ENCODE measurements at places on chromosomes 4 and X.

DNA sequence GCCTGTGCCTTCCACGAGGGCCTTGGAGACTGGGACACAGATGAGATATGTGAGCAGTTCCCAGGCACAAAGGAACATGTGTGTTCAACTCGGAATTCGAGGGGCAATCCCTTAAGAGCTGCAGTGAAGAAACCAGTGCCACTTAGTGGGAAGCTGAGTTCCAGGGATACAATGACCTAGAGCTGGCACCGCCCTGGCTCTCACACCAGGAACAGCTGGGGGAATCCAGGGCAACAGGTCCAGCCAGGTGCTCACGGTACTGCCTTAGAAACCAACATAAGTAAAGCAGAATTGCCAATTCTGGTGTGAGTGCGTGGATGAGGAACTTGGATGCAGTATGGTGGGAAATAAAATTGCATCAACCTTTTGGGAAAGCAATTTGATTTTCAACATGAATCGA is 122.9 kb downstream of the AFAP1 start:
- no peak for DNase-seq

DNA sequence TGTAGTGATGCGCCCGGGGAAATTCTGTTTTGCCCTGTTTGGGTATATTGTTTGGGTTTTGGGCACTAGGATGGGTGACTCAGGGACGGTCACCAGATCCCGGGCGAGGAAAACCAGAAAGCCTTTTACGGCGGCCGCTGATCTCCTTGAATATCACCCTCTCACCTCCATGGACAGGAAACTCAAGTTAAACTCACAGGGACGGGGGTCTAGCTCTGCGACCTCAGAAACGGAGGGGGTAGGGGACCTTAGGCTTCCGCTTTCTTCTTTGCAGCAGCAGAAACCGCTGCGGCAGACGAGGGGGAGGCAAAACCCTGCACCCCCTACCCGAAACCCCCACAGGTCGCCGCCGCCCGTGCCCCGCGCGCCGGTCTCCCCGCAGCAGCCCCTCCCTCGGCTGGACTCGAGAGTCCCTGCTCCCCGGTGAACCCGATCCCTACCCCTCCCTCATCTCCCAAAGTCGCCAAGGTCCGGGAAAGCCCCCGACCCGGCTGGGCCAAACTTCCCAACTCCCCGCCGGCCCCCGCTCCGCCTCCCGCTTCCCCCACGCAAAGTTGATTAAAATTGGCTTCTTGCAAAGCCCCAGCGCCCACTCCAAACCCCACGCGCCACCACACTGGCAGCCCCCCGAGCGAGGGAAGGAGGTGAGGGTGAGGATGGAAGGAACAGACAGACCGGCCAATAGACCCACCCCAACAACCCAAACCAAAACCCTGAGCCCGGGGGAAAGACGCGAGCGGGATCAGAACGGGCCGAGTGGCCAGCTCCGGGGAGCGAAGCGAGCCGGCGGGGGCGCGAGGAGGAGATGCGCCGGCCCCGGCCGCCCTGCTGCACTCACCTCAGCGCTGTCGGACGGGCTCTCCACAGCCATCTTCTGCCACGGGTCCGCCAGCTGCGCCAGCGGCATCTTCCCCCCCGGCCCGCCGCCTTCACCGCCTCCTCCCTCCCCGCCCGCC is 705 bp downstream of the RPS6KA3 start:
- DNase-seq: peak; percentile 60

- DNase-seq: no peak
Observed at GRCh38 chr4:112509243-112510141, 6.5 kb downstream of the NEUROG2 start.

DNA sequence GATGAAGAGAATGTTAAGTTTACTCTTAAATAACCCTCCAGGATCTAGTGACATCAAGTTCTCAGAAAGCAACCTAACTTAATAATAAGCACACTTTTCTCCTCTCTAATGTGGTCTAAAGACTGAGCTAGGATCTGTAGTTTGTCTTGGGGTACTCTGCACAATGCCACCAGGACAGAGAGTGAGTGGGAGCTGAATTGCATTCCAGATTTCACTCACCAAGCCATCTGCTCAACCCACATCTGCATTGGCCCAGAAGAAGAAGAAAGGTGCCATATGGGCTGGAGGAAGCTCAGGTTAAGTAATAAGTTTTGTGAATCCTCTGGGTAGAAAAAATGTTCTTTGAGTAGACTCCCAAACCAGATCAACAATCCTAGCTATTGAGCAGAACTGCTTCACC is 384.6 kb downstream of the PPP3CA start:
- no peak for DNase-seq

DNA sequence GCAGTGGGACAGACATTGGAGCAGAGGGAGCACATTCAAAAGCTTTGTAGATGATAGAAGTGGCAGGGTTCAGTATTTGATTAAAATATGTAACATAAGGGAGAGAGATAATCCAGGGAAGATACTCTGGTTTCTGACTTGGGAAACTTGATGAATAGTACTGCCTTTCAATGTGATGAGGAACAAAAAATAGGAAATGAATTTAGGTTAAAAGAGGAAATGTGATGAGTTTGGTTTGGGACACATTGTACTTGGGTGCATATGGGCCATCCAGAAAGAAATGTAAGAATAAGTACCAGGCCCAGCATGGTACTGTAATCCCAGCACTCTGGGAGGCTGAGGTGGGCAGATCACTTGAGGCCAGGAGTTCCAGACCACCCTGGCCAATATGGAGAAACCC is 20.9 kb upstream of the NDNF start:
- no peak for DNase-seq

GRCh38 chr4:76067652-76068286 is 6.7 kb upstream of the ART3 start:
- DNase-seq: peak; percentile 89

- DNase-seq: no peak
Observed at GRCh38 chrX:19760841-19761512, 126.4 kb downstream of the SH3KBP1 start.

- peak; percentile 95 for DNase-seq
Observed at GRCh38 chr4:53908661-53909078, 155.7 kb downstream of the CHIC2 start.

DNA sequence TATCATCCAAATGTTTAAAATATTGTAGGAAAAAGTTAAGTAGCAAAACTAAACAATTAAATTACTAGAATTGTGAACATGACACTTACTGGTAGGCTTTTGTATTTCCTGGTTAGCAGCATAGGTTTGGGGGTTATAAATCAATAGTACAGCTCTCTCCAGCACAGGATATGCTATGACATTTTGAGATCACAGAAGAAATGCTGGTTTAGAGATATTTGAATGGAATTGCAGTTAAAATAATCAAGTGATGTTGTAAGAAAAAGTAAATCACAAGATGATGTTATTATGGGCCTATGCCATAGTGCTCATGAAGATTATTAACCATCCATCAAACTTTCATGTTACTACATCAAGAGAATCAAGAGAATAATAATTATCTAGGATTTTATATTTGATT is 1079.9 kb upstream of the SLIT2 start:
- no peak for DNase-seq

DNA sequence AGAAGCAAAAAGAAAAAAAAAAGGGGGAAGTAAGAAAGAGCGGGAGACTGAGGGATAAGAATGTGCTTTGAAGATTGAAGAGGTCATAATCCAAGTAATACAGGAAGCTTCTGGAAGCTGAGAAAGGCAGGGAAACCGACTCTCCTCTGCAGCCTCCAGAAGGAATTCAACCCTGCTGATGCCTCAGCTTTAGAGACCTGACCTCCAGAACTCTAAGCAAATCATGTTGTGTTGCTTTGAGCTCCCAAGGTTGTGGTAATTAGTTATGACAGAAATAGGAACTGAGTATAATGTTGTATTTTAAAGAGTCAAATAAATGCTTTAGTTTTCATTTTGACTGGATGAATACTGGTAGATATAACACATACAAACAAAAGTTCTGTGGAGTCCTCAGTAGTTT is 48.0 kb upstream of the FAT1 start:
- no peak for DNase-seq

- peak; percentile 59 for DNase-seq
Observed at GRCh38 chr4:133320576-133321170, 171.6 kb downstream of the PCDH10 start.

DNA sequence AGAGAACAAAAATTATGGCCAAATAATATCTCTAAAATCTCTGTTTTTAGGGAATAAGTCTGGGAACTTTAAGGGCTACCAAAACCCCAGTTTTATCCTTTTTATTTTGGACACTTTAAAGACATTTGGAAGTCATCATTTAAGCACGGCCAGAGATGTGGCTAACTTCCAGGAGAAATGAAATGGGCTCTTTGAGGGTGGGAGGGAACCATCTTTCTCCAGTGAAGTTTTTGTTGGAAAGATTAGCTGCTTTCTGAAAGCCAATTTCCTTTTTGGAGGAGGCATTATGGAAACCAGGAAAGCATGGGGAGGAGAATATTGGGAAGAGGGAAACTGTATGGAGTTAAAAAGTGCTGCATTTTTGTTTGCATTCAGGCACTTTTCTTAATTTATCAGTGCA is 4.8 kb downstream of the VSIG1 start:
- DNase-seq: no peak

DNA sequence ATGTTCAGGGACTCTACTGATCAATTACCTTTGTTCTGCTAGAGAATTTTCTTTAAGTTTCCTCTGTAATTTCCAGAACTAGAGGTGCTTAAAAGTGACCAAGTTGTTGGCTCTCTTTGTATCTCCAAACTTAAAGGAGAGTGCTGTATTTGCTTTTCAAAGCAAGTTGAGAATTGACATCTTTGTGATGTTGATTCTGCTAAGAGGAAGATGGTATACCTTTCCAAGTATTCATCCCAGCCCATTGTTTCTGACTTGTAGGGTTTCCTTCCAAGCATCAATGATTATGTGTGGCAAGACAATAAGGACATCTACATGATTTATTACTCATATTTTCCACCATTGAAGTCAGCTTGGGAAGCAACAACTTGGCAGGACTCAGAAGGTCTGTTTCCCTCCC is 190.6 kb downstream of the GC start:
- no peak for DNase-seq

- peak; percentile 6 for DNase-seq
Observed at GRCh38 chr4:90084967-90085295, 42.3 kb upstream of the CCSER1 start.

GRCh38 chr4:48149827-48150370 is 15.8 kb upstream of the TXK start:
- DNase-seq: no peak

All from hematopoietic multipotent progenitor cell treated with erythropoietin and hydrocortisone succinate and interleukin-3 and kit ligand, for 4 days (in vitro differentiated cells).